Stimulated activated CD8-positive, alpha-beta memory T cell treated with anti-CD3 and anti-CD28 coated beads, Interleukin-4, amount 100 ng/mL, for 48 hours (primary cell): ENCODE measurements at places on chromosomes 16 and 17.
A peak's percentile ranks its signal among the peaks of the same experiment; 100 is the strongest.

DNA sequence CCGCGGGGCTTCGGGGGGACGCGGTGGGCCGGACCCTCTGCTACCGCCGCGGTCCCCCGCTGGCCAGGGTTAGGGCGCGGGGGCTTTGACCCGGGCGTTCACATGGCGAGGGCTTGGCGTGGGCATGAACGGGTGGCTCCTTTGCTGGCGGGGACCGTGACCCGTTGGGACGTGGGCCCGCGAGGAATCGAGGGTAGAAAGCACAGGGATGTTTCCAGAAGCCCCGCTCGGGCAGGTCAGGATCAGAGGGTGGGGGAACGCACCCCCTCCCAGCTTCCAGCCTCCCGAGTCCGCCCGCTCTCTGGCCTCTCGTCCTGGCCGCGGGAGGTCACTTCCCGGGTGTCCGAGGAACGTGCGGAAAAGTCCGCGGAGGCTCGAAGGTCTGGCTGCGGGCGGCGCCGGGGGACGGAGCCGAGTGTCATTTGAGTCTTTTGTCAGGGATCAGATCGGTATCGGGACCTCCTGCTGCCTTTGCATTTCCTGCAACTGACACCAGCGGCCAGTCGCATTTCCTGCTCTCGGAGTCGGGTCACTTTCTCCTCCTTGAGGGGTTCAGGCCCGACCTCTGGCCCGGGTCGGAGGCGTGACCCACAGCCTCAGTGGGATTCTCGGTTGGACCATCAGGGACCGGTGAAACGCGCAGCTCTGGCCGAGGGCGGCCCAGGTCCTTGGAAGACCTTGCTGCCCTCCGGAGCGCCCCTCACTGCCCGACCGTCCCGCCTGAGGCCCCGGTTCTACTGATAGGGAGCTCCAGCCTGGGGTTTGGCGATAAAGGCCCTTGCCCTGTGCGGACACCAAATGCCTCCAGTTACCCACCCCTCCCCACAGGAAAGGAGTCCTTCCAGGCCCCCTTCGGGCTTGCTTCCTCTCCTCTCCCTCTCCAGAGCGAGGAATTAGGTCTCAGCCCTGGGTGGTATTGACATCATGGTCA lies 702 bp upstream of the WNT3 start:
- peak; percentile 36 for DNase-seq

DNA sequence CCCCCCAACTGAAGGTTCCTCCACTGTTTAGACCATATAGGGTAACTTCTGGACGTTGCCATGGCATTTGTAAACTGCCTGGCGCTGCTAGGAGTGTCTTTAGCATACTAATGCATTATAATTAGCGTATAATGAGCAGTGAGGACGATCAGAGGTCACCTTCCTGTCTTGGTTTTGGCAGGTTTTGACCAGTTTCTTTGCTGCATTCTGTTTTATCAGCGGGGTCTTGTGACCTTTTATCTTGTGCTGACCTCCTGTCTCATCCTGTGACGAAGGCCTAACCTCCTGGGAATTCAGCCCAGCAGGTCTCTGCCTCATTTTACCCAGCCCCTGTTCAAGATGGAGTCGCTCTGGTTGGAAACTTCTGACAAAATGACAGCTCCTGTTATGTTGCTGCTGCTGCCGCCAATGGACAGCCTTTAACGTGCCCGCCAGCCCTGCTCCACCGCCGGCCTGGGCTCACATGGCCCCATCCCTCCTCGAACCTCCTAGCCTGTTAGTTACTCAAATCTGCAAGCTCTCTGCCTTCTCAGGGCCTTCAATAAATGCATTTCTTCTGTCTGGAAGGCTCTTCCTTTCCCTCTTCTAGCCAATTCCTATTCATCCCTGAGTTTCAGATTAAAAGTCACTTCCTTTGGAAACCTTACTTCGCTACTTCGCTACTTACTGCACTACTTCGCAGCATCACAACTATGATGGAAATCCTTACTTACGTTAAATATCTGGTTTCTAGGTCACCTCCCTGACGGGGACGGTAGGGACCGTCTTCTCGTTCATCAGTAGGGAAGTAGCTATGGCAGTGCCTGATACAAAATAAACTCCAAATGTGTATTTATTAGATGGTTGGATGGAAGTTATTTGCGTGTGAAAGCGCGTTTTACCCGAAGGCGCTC lies 640 bp upstream of the NAGLU start:
- no peak for DNase-seq

DNA sequence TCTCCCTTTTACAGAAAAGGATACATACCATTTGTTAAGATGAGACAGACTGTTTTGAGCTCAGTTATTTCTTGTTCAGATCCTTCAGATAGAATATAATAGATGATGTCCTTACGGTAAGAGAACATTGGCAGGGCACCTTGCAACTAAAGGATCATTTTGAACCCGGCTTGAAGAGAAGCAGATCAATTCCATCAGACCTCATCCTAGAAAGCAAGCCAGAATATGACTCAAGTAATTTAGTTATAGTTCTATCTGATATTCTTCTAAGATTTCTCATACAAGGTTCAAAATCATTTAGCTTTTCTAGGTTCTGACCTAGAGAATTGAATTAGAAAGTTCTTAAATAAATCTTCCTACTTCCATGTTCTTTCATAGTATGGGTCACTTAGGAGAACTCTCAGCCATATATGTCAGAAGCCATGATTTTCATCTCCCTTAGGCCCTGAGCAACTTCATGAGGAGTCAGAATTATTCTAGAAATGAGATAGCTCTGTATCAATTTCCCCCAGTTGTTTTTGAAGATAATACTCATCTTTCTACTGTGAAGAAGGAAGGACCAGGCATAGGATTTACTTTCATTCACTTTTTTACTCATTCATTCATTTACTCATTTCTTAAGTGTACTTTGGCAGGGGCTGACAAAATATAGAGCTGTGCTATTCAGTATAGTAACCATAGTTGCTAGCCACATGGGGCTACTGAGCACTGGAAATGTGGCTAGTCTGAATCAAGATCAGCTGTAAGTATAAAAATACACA lies 2.5 kb upstream of the CMTM1 start:
- no peak for DNase-seq

- DNase-seq: no peak
Measured at GRCh38 chr16:35631261-35631945, 2172.0 kb downstream of the TP53TG3F start.

DNA sequence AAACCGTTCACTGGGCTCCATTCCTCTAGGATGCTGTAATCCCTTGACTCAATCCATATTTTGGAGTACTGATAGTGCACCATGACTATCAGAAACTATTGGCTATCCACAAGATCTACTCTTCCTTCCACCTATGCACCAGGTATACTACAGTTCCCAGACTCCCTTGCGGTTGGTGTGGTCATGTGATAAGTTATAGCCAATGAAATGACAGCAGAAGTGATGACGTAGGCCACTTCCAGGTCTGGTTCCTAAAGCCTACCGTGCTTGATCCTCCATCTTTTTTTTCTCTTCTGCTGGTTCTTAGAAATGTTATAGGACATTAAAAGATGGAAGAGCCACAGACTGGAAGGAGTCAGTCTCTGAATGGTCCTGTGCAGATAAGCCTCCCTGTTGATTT lies 278.8 kb upstream of the C16orf82 start:
- DNase-seq: no peak

- DNase-seq: no peak
Measured at GRCh38 chr16:53034306-53034705, 18.4 kb downstream of the CHD9NB start.

DNA sequence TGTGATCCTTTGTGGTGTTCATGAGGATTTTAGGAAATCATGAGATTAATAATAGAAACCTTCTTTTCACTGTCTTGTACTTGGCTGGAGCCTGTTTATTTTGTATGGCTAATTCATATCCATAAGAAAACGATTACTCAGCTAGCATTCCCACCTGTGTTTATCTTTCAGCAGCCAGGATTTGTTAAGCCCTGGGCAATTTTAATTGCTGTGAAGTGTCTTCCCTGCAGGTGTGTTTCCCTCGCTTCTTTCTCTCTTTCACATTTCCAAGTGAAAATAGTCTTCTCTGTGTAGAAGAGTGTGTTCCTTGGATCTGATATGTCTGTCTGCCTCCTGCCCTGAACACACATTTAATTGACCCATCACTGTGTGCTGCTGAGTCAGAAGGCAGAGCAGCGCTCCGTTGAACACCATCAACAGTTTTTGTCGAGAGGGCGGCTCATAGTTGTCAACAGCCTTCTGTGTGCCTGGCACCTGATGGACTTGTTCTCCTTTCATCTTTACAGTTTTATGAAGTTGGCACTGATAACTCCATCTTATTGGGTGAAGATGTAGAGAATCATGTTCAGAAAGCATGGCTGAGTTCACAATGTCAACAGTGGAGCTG lies 83.2 kb downstream of the SPECC1 start:
- DNase-seq: no peak

GRCh38 chr17:27551701-27552248 lies 79.2 kb upstream of the LGALS9 start:
- no peak for DNase-seq

GRCh38 chr16:66081775-66082366 lies 284.6 kb upstream of the CDH5 start:
- DNase-seq: no peak

DNA sequence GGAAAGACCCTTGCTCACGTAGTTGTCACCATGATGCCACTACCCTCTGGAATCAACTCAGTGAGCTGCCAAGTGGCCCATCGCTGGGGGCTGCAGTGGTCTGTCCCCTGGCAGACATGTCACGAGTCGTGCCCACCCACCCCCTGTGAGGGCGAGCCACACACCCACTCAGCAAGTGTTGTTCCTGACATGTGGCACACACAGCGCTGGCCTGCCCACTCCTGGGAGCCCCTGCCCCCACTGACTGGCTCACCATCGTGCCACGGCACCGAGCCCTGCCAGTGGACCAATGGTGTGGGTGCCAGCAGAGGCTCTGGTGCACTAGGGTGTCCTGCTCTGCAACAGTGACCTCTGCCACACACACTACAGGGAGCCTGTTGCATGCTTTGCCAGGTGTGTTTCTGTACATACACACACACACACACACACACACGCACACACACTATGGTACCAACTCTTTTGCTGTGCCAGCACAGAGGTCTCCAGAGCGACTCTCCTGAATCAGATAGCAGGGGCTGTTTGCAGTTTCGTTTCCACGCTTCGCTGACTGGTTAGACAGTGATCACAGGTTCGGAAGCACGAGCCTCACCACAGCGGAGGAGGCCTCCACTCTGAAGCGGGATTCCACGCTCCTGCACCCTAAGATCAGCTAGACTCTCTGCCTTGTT lies 7.7 kb downstream of the RTN4RL1 start:
- no peak for DNase-seq

DNA sequence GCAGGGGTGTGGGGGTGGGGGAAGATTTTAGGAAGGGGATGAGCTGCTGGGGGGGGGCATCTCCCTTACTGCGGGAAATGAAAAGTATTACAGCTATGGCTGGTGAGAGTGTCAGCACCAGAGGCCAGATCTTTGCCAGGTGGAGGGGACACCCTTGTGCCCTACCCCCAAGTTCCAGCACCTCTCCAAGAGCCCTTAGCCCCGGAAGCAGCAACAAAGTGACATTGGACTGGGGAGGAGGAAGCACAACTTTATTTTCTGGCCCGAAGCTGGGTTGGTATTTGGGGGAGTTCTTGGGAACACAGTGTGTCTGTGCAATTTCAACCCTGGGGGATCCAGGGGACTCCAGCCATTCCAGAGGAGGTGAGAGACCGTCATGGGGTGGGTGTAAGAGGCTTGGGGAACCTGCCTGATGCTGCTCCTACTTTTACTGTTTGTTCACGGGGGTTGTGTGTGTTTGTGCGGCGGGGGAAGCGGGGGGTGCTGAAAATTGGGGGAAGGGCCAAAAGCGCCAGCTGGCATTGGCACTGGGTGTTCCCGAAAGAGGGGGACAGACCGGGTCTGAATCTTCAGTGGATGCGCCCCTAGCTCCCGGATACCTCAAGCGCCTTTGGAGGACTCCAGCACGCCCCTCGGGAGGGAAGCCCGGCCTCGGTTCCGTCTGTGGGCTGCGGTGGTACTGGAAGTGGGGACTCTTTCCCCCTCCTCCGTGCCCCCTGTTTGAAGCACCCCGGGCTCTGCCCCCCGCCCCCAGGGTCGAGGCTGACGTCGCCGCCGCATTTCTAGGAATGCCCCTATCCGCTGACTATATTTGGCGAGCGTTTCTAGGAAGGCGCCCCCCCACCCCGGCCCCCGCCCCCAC lies 230.3 kb downstream of the MRTFB start:
- DNase-seq: no peak

DNA sequence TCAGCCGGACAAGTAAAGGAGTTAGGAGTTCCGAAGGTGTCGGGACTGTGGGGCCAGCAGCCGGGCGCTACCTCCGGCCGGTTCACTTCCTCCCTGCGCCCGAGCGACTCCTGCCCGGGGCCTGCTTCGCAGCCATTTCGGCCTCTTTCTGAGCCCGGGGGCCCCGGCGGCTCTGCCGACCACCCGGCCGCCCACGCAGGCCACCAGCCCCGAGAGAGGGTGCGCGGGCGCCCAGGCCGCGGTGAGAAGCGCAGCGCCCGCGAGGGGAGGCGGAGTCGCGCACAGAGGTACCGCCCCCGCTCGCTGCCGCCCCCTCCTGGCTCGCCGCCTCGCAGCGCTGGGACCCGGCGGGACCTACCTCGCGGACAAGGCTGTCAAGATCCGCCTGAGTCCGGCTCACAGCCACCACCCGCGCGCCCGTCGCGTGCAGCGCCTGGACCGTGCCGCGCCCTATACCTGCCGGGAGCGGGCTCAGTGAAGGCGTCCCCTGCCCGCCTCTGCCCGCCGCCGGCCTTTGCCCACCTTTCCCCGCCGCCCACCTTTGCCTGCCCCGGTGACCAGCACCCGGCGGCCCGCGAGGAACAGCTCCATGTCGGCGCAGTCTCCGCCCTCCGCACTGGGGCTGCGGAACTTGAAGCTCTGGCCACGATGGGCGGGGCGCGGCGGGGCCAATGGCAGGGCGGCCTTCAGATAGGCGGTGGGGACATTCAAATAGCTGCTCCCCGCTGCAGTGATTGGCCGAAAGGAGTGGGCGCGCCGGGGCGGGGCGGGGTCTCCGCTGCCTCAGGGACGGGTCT lies at the start of gene DCXR:
Gene DCXR (minus strand): TSS at position 606 of the 797 bp plus-strand sequence. CDS start 15 bp downstream, at position 591.
- DNase-seq: peak; percentile 97

GRCh38 chr17:12094336-12094735 lies 73.7 kb downstream of the MAP2K4 start:
- DNase-seq: no peak

DNA sequence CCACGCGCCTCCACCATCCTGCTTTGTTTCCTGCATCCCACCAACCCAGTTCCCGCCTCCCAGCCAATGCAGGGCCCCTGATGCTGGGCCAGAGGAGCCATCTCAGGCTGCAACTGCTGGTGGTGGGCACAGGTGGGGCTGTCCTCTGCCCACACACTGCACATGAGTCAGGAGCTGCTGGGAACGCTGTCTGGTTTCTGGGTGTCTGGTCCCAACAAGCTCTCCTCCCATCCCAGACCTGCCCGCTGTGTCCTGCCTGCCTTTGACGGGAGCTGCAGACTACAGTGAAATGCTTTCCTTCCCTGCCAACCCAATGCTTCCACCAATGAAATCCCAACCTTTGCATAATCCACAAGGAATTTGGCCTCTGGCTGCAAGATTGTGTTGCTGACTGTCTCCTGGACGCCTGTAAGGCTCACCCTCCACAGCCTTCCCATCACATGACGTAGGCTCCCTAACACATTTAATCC lies 98.9 kb downstream of the N4BP1 start:
- no peak for DNase-seq

DNA sequence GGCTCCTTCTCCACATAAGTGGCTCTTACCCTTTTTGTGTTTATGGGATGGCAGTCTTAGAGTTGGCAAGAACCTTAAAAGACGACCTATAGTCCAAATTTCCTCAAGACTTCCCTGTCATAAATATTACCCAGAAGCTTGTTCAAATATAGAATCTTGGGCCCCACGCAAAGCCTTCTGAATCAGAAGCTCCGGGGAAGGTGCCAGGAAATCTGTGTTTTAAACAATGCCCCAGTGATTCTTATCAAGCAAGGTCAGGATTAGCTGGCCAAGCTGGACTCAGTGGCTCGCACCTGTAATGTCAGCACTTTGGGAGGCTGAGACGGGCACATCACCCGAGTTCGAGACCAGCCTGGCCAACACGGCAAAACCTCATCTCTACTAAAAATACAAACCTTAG lies 85.7 kb downstream of the TIMM22 start:
- no peak for DNase-seq
